ENCODE measurements at places on chromosomes 7 and 10.

- no peak for DNase-seq
Measured at GRCh38 chr10:79905322-79906314, 43.3 kb downstream of the SFTPD start.

DNA sequence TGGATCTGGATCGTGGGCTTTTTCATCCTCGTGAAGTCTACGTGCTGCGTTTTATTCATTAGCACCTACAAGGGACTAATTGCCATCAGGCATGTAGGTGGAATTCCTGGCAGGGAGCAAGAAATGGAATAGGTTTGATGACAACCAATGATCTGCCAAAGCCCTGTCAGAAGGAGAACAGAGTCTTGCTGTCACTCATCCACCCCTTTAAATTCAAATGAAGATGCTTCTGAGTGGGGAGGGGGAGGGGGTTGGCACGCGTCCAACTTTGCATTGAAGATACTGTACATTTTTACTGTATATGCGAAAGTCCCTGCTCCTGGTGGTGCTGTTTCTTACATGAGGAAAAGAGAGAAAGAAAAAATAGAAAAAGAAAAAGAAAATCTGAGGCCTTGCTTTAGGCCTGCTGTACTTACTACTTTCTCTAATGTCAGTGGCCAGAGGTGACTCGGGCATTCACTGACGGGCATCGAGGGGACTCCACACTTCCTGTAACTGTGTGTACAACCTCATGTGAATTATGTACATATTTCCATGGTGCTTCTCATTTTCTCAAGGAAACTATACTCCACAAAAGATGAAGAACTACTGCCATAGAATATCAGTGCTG is 569.1 kb downstream of the INHBA start:
- no peak for DNase-seq

GRCh38 chr10:28942012-28942411 is 264.7 kb downstream of the BAMBI start:
- DNase-seq: no peak

- no peak for DNase-seq
Measured at GRCh38 chr10:105473170-105473569, 832.1 kb downstream of the SORCS3 start.

- DNase-seq: no peak
Measured at GRCh38 chr10:128026615-128027300, 99.5 kb downstream of the MKI67 start.

- no peak for DNase-seq
Measured at GRCh38 chr7:2903682-2904162, 59.6 kb upstream of the GNA12 start.

DNA sequence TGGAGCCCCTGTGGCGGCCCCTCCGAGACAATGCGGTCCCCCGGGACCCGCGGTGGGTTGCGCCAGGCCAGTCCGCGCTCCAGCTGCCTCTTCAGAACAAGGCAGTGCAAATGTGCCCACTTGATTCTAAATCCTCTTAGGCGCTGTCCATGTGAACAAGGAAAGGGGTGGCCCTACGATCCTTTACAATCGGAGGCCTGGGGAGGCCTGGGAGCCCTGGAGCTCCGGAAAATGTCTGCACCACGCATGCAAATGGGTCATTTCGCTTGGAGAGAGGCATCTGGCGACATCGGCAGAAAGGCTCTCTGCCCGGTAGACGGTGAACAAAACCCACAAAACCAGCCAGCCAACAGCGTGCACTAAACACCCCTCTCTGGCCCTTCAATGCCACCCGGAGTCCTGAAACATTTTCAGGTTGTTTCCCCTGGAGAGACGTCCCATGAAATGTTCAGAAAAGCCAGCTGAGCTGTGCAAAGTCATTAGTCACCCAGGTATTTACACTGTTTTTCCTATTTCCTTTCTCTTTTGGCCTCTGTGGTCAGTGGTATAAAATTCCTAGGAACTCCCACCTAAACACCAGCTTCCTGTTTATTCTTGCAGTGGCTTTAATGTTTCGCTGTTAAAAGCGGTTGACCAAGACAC is 102.8 kb upstream of the ZNF438 start:
- DNase-seq: peak; percentile 24

- DNase-seq: no peak
Measured at GRCh38 chr10:28169525-28169924, 133.3 kb downstream of the MPP7 start.

- no peak for DNase-seq
Measured at GRCh38 chr10:80772596-80772995, 234.9 kb downstream of the SH2D4B start.

DNA sequence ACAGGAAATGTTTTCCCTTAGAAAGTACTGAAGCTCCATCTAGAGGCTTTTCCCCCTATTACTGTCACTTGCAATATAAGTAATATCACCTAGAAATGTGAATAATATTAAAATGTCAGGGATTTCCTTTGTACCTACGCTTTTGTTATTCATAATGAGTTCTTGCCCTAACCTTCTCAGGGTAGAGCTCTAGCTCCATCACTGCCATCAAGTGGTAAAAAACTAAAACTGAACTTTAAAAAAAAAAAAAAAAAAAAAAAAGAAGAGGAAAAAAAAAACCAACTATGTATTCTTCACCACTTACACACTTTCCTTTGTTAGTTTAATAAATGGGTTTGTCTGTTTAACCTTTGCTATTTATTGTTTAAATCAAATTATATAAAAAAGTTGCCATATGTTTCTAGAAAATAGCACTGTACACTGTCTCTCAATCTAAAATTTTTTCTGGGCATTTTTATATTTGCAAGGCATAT is 49.9 kb downstream of the DNAJC1 start:
- no peak for DNase-seq

Data from activated naive CD4-positive, alpha-beta T cell treated with anti-CD3 and anti-CD28 coated beads, Interleukin-2, amount 10 ng/mL, durations not matched to agents 7 days and 5 days (primary cell).